ENCODE measurements at places on chromosomes 5 and 9. TPM values are rescaled to one million over a fixed set of nuclear protein-coding genes. Genes with fewer than 3 reads are reported as not detected.

DNA sequence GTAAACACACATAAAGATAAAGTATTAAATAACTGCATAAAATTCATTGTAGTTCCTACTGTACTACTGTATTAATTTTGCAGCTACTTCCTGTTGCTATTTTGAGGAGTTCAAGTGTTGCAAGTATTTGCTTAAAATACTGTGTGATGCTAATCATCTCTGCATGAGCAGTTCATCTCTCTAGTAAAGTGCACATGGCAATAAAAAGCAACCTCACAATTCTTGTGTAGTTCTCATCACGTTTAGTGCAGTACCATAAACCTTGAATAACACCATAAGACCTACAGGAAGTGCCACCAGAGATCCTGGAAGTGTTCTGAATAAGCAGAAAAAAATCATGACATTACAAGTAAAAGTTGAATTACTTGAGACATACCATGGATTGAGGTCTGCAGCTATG is 34.6 kb downstream of the CPLANE1 start:
- DNase-seq = no peak

- no peak for DNase-seq
Observed at GRCh38 chr9:123620239-123620638, 264.2 kb downstream of the CRB2 start.

DNA sequence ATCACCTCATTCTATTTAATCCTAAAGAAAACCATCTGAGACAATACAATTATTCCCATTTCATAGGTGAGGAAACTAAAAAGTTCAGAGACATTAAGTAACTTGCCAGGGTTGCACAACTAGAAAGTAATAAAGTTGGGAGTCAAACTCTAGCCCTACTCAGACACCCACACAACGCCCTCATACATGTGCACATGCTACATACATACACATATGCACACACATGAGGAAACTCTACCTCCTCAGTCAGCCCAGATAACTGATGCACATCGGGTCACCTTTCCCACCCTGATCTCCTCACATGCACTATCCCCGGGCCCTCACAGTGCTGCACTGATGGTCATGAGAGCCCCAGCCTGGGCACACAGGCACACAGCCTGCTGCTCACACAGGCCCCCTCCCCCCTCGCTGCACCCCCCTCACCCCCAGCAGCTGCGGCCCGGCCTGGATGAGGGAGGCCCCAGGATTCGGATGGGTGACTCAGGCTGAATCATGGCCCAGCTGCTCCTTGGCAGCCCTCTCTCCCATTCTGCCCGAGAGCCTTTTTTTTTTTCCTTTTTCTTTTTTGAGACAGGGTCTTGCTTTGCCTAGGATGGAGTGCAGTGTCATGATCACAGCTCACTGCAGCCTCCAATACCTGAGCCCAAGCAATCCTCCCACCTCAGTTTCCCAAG is 5.0 kb upstream of the GPRIN1 start:
- peak; percentile 45 for DNase-seq

DNA sequence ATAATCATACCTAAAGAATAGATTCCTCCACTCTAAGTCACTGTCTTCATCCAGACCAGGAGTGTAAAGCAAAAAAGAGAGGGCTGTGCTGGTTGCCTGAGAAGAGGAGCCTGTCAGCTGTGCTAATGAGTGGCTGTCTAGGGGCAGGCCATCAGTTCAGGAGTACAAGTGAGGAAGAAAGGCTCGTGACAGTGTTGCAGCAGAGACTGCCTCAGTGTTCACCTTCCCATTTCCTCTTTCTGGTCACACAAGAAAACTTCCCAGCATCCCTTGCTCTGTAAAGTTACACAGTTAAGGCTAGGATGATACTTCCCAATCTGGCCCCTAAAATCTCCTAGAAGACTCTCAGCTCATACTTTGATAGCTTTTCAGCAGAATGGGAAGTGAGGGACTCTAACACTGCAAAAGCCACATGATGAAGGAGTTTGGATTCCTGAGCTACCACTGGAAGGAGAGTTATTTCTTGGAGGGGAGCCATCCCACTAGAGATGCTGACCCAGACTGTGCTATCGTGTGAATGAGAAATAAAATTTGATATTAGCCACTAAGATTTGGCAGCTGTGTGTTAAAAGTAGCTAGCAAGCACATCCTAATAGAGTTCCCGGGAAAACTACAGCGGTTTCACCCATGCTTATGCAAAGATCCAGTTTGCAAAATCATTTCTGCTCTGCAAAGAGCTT is 67.1 kb downstream of the ADAMTS12 start:
- DNase-seq = peak; percentile 75

GRCh38 chr9:31045810-31046209 is 1338.6 kb upstream of the ACO1 start:
- no peak for DNase-seq

DNA sequence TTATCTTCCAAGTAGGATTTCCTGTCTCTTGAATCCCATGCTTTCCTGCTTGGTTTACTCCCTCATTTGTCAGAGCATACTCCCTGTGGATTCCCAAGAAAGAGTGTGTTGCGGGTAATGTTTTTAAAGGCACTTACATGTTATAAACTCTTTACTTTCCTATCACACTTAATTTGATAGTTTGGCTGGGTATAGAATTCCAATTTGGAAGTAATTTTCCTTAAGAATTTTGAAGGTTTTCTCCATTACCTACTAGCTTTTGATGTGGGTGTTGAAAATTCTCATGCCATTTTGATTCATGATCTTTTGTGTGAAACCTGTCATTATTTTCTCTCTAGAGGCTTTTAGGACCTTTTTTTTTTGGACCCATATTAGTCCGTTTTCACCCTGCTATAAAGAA is 47.2 kb upstream of the PITX1 start:
- no peak for DNase-seq

- no peak for DNase-seq
Observed at GRCh38 chr9:129544761-129545160, 76.1 kb downstream of the C9orf50 start.

GRCh38 chr5:142152384-142152732 is 43.8 kb downstream of the NDFIP1 start:
- no peak for DNase-seq

DNA sequence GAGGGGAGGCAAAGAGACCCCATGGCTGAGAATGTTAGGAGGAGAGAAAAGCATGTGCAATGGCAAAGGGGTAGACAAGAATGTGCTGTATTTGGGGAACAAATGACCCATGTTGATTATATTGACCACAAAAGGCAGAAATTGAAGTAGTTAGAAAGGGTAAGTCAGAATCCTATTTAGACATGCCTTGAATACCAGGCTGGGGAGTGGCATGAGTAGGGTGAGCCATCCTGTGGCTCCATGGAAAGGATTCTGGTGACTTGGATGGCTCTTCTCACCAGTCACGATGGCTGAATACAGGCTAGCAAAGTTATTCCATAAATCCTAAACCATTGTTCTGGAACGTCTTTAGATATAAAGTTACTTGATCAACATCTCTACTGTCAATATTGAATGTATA is 73.4 kb upstream of the MEF2C start:
- no peak for DNase-seq

DNA sequence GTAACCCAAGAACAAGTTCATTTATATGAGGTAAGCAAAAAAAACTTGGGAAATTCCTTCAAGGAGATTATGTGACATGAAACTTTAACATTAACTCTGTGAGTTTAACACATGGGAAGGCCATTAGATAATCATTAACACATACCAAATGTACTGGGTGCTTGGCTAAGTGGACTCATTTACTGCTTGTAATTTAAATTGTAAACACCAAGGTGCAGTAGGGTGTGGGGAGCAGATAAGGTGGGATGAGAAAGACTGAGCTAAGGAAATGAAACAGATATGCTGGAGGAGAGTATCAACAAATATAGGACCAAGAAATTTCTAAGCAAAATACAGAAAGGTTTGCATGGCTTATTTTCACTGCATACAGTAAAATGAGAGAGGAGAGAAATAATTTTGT is 2384.8 kb upstream of the ACO1 start:
- no peak for DNase-seq

GRCh38 chr9:112933696-112934095 is 43.0 kb upstream of the SLC46A2 start:
- DNase-seq = no peak

DNA sequence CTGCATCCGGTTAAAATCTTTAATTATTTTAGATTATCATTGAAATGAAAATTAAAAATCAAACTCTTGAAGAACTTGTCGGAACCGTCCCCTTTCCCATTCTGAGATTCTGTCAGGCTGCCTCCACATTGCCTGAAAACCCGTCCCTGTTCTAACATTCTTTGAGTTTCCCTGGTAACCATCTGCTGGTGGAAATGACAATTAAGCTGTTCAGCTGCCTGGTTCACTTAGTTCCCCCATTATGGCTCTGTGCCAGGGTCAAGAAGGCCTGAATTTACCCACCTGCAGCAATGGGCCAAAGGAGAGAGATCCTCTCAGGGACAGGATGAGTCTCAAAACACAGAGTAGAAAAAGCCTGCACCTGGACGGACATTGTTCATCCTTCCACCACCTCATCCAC is 11.8 kb upstream of the TCOF1 start:
- DNase-seq = no peak

DNA sequence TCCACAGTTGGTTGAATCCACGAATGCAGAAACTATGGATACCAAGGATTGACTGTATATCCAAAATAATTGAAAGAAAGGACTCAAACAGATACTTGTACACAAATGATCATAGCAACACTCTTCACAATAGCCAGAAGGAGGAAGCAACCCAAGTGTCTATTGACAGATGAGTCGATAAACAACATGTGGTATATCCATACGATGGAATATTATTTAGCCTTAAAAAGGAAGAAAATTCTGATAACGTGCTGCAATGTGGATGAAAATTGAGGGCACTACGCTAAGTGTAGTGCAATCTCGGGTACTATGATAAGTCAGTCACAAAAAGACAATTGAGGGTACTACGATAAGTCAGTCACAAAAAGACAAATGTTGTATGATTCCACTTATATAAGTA is 83.6 kb upstream of the CPEB4 start:
- no peak for DNase-seq

- DNase-seq = no peak
Observed at GRCh38 chr9:70883056-70883455, 238.4 kb downstream of the TRPM3 start.

- DNase-seq = no peak
Observed at GRCh38 chr9:130101915-130102314, 48.2 kb downstream of the GPR107 start.

DNA sequence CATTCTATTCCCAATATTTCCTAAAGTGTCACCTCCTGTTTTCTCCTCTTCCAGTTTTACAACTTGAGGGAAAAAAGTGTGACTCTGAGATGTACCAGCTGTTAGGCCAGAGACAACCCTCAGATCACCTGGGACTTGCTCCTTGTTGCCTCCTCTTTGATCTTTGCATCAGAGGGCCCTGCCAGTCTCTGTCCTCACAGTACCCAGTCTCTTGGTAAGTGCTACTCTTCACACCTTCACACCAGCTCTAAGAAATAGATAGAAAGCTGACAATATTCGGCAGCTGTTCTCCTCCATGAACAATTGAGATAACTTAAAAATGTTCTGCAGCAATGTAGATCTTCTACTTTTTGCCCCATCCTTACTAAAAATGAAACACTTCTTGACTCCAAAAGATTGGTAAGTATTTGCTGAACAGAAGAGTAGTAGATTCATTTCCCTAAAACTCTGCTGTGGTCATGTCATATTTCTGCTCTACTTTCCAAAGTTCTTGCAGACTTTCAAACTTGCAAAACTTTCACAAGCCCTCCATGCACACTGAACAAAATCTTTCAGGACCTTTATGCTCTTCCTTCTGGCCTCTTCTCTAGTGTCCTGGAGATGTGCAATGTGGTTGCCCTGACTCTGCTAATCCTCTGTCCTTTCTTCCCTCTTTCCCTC is 188.6 kb downstream of the SNX18 start:
- DNase-seq = no peak

Gene FABP6
- polyA plus RNA-seq = not detected

Gene QRFP
- polyA plus RNA-seq = not detected

Gene DDX4
- polyA plus RNA-seq = not detected

Gene ECM2
- 1.6 TPM for polyA plus RNA-seq

Gene TTC16
- not detected for polyA plus RNA-seq

Gene ADAMTS6
- polyA plus RNA-seq = 21.3 TPM

Gene PAPPA
- polyA plus RNA-seq = 56.1 TPM

Gene INSYN2B
- 6.8 TPM for polyA plus RNA-seq
